ENCODE measurements at places on chromosomes 16 and 17. TPM values are rescaled to one million over a fixed set of nuclear protein-coding genes. Genes with fewer than 3 reads are reported as not detected.

DNA sequence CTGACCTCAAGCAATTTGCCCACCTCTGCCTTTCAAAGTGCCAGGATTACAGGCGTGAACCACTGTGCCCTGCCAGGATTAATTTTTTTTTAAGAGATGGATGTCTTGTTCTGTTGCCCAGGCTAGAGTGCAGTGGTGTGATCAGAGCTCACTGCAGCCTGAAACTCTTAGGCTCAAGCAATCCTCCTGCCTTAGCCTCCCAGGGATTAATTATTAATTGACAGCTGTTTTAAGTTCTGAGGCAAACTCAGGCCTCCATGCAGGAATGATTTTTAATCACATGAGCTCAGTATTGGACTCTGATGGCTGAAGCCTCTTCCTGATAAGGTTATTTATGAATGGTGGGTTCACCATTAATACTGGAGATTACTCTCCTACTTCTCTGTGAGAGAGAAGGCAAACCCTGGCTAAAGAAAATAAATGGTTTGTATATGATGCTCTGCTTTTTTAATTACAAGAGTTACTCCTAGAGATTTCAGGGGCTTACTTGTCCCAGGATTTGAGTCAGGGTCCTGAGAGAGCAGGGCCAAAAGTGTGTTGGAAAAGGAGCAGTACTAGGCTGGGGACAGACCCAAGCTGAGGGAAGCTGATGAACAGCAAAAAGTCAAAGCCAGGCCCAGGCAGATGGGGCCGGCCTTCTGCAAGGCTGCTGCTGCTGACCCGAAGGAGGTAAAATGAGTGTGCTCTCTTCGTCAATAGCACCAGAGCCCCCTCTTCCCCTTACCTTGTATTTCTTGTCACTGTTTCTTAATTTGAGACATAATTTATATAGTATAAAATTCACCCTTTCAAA, 56.9 kb upstream of the HAS3 start:
- no peak for DNase-seq

DNA sequence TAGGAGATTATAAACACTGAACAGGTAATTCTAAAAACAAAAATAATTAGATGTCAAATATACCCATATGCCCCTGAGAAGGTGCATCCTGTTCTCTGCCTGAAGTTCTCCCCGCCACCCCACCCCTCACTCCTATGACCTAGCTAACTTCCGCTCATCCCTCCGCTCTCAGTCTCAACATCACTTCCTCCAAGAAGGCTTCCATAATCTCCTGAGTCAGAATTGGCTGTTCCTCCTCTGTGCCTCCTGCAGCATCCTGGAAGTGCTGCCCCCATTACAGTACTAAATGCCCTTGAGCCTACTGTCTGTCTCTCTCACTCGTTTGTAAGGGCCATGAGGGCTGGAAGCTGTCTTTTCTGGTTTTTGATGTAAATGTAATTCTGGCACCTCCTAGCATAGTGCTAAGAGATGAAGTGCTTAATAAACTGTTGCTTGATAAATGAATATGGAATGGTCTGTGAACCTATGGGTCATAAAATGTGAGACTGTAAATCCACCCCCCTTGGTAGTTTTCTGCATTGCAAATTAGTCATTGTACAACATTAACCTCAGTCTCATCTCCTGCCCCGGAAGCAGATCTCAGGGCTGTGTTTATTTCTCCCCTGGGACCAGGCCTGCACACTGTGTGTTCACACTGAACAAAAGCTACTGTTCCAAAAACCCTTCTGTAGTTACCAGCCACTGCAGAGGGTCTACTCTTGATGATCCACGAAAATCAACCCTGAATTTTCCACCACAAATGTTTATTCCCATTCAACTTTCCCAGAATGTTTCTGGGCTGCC, 3.9 kb upstream of the MYO1D start:
- no peak for DNase-seq

DNA sequence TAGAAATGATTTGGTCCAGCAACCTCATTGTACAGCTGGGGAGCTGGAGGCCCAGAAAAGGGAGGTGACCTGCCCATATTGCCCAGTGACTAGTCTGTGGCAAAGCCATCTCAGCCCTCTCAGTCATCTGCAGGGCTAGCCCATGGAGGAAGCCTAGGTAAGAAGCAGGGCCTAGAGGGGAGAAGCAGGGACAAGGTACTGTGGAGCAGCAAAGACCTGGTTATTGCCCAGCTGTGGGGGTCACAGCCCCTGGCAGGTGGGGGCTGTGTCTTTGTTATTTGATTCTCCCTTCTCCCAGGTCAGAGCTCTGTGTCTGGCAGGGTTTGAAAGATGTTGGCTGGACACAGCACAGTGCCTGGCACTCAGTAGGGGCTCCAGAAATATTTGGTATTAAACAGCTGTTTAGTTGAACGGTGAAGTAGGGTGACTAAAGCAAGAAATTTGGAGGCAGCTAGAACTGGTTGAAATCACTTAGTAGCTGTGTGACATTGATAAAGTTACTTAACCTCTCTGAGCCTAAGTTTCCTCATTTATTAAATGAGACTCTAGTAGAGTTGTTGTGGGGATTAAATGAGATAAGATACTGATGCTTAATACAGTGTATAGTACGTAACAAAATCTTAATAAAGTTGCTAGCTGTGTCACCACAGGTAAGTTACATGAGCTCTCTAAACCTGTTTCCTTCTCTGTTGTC, 17.3 kb downstream of the CCR7 start:
- DNase-seq: no peak

DNA sequence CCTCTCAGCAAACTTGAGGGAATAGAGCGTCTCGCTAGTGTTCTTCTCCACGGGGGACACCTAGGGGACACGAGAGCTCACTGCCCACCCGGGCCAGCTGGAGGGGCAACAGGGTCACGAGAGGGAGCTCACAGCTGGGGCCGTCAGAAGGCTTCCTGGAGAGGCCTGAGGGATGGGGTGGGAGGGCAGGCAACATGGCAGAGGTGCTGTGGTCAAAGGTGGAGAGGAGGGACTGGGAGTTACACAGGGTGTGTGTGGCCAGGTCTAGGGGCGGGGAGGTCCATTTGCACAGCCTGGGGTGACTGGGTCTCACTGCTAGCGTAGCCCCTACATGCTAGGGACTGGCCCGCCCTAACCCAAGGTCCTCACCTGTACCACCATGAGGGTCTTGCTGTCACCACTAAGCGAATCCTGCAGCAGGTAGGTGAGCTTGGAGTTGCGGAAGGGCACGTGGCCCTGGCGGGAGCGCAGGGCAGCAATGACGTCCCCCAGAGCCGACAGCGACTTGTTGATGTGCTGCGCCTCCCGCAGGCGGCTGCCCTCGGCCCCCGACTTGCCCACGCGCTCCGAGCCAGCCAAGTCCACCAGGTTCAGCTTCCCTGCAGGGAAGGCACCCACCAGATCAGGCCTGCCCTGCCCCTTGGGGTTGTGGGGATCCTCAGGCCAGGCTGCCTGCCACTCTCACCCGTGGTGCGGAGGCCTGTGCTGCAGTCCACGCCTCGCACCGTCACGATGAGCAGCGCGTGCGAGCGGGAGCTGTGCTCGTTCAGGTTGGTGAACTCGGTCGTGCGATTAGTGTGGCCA, 25.0 kb downstream of the KATNB1 start:
- DNase-seq: no peak

DNA sequence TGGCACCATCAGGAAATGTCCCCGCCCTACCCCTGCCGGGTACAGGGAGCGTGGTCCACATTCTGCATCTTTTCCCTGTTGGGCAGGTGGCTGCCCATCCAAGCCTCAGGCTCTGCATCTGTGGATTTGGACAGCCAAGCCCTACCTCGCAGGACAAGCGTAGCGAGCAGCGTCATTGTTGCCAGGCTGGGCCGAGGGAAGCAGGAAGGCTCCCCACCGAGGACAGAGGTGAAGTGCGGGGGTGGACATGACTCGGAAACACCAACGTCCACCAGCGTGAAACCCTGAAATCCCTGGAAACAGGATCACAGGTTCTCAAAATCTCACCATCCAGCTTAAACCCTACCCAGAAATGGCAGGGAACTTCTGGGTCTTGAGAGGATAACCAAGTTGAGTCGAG, 73.6 kb downstream of the SOCS1 start:
- no peak for DNase-seq

- DNase-seq: no peak
These were observed 161.5 kb downstream of the CDH13 start for GRCh38 chr16:82788225-82788624.

DNA sequence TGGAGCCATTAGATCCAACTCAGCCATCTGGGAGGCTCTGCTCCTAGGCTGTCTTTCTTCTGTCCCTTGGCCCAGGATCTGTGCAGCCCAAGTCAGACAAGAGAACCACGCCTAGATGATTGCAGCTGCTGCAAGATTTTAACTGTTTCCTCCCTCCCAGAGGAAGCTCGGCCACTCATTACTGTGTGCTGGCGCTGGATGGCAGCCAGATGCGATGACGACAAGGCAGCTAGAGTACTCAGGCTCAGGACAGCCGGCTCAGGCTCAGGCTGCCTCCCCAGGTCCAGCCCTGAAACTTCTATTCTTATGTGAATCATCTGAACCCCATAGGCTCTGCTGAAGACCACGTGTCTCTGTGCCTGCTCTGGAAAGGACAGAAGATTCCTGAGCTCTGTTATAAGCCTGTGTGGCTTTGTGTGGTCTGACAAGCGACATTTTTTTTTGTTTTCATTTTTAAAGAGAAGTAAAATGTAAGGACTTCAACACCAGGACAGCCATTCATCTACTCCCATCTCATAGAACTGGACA, 32.1 kb upstream of the FBXW10B start:
- DNase-seq: peak; percentile 95

DNA sequence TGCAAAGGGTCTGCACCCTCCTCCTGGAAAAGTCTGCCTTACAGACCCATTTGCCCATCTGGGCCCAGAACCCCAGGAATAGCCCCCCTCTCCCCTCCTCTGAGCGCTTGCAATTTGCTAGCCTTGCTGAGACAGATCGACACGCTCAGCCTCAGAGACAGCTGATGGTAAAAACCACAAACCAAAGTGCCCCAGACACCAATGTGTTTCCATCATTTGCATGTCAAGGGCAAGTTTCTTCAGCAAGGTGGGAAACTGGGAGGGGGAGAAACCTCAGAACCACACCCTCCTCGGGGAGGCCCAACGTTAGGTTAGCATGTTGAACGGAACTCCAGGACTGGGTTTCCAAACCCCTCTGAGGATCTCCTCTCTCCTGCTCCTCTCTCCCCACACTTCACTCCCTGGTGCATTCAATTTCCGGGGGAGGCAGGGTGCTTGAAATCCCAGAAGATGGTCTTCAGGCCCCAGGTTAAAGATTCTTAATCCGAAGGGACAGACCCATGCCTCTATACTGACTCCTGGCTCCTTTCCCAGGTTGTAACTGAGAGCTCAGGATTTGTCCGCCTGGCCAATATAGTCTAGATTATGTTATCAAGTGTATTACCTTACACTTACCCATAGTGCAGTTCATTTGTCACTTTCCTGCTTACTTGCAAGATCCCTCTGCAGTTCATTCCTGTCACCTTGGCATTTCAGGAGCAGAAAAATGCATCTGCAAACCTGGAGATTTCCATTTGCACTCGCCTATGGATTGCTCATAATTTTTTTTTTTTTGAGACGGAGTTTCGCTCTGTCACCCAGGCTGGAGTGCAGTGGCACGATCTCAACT, 1.3 kb upstream of the CUEDC1 start:
- DNase-seq: no peak

GRCh38 chr16:53781023-53781605, 77.2 kb downstream of the FTO start:
- no peak for DNase-seq

The SLC16A6 gene
- 1.2 TPM for polyA plus RNA-seq

Data from AG04450 (cell line).